Astrocyte of the hippocampus (primary cell): ENCODE measurements at places on chromosomes 13 and 19.

DNA sequence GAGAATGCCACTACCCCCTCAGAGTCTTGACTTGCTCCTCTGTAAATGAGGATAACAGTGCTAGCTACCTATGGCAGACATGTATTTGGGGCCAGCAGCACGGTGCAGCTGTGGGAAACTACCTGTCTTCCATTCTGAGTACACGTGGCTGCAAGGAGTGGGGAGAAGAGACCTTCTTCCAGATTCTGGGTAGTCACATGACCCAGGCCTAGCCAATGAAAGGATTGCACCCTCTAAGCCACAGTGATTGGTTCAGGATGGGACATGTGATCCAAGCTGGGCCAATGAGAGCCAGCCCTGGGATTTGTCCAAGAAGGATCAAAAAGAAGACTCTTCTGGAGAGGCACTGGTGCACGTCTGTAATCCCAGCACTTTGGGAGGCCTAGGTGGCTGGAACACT is 5.5 kb downstream of the ZNRF4 start:
- no peak for DNase-seq

GRCh38 chr13:113533161-113533840 is 42.8 kb upstream of the DCUN1D2 start:
- peak; percentile 21 for DNase-seq

DNA sequence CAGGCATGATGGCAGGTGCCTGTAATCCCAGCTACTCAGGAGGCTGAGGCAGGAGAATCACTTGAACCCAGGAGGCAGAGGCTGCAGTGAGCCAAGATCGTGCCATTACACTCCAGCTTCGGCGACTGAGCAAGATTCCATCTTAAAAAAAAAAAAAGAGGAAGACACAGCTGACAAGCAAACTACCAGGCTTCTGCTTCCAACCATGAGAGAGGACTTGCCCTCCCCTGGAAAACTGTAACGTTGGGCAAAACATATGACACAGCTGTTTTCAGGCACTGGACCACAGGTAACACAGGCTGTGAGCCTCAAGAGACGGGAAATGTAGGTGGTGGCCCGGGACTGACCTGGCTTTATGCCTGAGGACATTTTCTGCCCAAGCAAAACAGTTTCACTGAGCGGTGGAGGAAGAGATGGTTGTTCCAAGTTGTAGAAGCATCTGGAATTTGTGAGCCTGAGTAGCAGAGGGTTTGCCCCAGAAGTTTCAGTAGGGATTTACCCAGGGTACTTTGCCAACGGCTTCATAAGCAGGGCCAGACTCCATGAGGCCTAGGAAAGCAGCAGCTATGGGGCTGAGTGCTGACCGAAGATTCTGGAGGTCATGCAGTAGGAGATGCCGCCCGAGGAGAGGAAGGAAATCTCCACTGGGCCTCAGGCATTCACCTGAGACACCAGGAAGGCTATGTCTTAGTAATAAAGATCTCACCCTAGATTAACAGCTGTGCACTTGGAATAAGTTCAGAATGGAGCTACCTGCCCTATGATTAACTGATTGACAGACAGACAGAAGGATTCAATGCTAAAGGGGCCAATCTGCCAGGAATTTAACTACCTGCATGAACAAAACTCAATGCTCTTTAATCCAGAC is 88.0 kb downstream of the ABCC4 start:
- no peak for DNase-seq

DNA sequence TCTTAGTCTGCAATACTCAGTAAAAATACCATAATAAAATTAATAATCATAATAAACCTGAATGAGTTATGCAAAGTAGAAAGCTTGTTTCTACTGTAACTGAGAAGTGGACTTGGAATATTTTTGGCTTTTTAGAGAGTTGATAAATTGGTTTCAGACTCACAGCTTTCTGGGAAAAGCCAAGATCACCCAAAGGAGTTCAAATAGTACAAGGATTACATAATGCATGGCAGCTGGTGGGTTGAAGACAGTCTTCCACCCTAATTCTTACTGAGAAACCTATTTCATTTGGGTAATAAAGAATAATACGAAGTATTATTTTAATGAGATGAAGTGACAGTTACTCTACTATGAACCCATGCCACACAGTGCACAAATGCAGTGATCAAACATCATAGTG is 139.4 kb upstream of the KLF12 start:
- no peak for DNase-seq

DNA sequence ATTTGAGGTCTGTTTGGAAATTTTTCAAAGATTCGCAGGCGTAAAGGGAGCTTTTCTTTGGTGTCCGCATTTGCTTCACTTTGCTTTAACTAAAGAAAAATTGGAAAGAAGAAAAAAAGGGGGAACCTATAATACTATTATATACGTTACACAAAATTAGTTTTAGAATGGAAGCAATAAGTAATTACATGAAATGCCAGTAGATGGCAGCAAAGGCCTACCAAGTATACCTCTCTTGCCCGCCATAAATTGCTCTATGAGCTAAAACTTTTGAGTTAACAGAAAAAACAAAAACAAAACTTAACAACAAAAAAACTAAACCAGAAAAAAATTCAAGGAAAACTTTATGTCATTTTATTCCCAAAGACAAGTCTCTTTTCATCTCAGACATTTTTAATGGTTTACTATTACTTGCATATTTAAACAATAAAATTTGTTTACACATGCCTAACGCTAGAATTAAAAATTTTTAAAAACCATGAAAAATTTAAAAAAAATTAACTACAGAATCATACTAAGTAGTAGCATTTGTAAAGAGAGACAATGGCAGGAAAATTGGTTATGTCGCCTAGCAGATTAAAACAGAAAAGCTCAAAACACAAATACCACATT is 271.4 kb downstream of the NALCN start:
- DNase-seq: peak; percentile 69

- no peak for DNase-seq
Measured at GRCh38 chr19:35116072-35116801, 614 bp downstream of the FXYD3 start.

- peak; percentile 76 for DNase-seq
Measured at GRCh38 chr13:97279913-97280312, 57.8 kb downstream of the MBNL2 start.

DNA sequence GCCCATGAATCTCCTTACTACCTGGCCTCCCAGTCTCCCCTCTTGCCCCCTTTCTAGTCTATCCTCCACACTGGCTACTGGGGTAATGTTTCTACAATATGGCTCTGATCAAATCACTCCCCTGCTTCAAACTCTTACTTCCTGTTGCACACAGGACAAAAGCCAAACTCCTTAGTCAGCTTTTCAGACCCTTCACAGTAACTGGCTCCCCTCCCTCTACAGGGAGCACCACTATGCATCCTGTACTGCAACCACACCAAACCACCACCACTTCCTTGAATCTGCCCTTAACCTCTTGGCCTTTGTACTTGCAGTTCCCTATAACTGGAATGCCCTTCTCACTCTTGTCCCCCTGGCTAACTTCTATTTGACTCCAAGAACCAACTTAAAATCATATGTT is 32.2 kb downstream of the DEDD2 start:
- DNase-seq: no peak

- no peak for DNase-seq
Measured at GRCh38 chr19:5503598-5503997, 48.4 kb downstream of the ZNRF4 start.

GRCh38 chr19:53571339-53571738 is 33.4 kb downstream of the ZNF331 start:
- DNase-seq: no peak
